Fibroblast of villous mesenchyme (primary cell): ENCODE measurements at places on chromosomes 3 and 15. TPM values are rescaled to one million over a fixed set of nuclear protein-coding genes. Genes with fewer than 3 reads are reported as not detected.

GRCh38 chr3:190213727-190214126, 93.0 kb upstream of the P3H2 start:
- no peak for DNase-seq

DNA sequence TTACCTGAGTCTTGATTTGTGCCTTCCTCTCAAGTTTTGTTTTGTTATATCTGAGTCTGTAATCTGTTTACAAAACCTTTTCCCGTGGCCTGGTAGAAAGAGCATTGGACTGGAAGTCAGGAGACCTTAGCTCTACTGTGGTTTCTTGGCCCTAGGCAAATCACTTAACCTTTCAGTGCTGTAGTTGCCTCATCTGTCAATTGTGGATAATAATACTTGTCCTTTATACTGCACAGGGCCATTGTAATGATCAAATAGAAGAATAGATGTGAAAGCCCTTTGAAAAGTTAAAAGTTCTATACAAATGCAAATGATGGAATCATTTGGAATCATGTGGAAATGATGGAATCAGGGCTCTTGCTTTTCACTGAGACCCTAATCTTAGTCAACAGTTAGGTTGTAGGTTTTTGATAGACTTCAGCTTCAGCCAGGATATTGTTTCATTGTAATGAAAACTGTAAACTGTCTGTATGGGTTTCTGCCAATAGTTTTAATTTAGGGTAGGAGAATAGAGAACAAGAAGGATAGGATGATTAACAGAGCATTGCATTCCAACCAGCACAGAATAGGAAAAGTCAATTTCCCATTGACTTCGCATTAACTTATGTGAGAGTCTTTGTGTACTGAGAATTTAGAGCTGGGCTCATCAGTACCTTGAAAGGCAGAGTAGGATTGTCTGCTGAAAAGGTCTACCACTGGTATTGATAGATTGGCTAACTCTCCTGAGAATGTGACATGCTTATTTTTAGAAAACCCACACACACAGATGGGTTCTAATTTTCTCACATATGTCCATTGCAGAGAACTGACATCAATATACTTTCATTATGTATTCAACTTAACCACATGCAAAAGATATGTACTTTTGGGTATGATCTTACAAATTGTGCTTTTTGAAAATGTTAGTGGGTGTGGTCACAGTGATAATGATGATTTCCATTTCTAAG, 21.8 kb downstream of the MAP2K5 start:
- no peak for DNase-seq

- peak; percentile 35 for DNase-seq
These were observed 15.4 kb downstream of the IDH2 start for GRCh38 chr15:90086868-90087268.

Gene AMOTL2
- total RNA-seq = 129 and 236 TPM in 2 replicates

Gene A4GNT
- total RNA-seq = under 0.01 TPM in 1 of 2 replicates, not detected in the other

Gene KLF13
- 13.8 and 25.4 TPM in 2 replicates for total RNA-seq

Gene ERICH6
- 0.32 and 0.43 TPM in 2 replicates for total RNA-seq

Gene NRROS
- under 0.01 and 0.32 TPM in 2 replicates for total RNA-seq
